Cerebellum (tissue), 4 donors: ENCODE measurements at places on chromosomes 3 and 15. TPM values are rescaled to one million over a fixed set of nuclear protein-coding genes. Genes with fewer than 3 reads are reported as not detected.

Gene NCEH1
- total RNA-seq, result 5.1 TPM

Gene PTX3
- total RNA-seq, result 4.7 TPM

Gene UPK1B
- total RNA-seq, result not detected

Gene EFCAB12
- 1.3 TPM for total RNA-seq

Gene CPNE9
- total RNA-seq, result 4.4 TPM

Gene ROBO1
- 116 TPM for total RNA-seq

Gene GABRA5
- 4.6 TPM for total RNA-seq

Gene FBXO40
- total RNA-seq, result not detected

DNA sequence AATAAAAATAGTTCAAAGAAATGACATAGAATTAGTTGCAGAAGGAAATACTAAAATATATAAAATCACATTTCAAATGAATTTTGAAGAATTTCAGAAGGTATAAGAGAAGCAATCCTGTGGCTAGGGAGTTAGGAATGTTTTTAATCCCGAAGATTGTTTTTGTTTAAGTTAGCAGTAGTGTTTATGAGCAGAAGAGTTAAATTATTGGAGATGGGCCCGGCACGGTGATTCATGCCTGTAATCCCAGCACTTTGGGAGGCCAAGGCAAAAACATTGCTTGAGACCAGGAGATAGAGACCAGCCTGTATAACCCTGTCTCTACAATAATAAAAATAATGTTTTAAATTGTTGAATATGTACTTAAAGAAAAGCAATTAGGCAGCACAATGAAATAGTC lies 432.5 kb downstream of the MFSD1 start:
- no peak for DNase-seq

DNA sequence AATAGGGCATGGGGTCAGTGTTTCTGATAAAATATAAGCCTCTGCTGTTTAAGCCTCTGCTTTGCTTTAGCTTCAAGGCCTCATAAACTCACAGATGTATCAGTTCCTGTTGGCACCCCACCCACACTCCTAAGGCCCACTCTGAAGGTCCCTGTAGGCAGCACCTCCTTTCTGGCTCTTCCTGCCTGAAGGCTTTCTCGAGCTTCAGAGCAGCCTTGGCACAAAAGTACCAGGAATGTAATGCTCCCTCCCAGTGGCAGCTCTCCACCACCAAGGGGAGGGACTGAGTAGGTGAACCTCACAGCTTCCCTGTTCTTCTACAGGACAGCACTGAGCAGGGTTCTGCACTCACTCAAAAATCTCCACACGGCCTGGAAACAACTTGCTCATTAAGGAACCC lies 102.2 kb downstream of the ABHD5 start:
- no peak for DNase-seq

DNA sequence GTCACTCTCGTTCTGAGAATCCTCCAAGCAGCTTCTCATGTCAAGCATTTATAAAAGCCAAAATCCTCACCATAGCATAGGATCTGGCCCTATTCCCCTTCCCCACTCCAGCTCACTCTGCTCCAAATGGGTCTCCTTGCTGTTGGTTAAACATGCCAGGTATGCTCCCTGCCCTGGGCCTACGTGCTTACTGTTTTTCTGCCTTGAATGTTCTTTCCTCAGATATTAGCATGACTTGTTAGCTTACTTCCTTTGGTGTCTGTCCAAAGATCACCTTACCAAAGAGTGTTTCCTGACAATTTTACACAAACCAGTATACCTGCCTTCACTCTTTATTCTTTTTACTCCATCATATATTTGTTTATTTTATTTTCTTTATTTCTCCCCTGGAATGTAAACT lies 33.1 kb upstream of the MYO5C start:
- no peak for DNase-seq

- DNase-seq, result no peak
These were observed 40.7 kb downstream of the C2CD4B start for GRCh38 chr15:62124176-62124972.

DNA sequence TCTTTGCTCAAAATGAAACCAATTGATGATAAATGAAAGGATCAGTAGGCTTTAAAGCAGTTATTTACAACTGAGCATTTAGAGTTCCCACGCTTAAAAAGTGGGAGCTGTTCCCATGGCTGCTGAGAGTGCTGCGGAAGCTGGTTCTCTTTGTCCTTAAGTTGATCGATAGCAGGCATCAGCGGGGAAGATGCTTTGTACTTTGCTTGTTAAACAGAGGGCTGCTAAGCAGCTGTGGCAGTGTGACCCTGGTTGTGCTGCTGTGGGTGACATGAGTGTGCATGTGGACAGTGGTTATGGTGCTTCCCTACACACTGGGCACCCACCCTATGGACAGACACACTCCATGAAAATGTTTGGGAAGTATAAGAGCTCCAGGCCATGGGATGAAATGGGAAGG lies 96.3 kb downstream of the PTPRG start:
- DNase-seq, result no peak

GRCh38 chr3:19213603-19214220 lies 65.4 kb downstream of the KCNH8 start:
- DNase-seq, result no peak

DNA sequence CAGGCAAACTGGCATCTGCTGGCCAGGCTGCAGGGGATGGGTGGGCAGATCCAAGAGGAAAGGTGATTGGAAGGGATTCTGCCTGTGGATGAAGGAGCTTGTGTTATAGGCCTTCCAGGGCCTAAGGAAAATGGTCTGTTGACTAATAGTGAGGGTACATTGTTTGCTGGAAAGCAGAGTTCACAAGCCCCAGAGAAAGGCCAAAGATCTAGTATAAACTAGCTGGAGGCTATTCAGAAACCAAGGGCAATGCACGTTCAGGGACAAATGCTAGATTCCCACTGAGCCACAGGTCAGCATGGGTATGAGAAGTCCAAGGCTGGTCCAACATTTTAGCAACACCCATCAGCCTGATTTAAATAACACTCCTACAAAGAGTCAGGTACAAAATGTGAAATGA lies 74.7 kb downstream of the FBN1 start:
- DNase-seq, result no peak

- no peak for DNase-seq
These were observed 2.6 kb upstream of the MDFIC2 start for GRCh38 chr3:70315021-70315420.

- peak; percentile 72 for DNase-seq
These were observed 6.5 kb upstream of the DNASE1L3 start for GRCh38 chr3:58217209-58217811.

DNA sequence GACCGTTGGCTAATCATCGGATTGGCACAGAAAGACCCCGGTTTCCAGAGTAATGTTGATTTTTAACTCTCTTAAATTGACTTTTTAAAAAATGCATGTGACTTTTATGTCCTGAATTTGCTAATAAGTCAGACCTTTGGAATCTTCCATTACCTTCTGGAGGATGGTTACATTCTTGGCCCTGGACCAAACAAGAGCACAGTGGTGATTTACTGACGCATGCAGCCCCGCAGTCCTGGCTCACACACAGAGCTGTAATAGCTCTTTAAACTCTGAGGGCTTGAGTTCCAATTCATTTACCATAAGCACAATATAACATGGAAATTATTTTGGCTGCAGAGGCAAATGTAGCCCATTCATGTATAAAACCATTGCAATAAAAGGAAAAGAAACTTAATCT lies 25.1 kb downstream of the SOX14 start:
- no peak for DNase-seq

DNA sequence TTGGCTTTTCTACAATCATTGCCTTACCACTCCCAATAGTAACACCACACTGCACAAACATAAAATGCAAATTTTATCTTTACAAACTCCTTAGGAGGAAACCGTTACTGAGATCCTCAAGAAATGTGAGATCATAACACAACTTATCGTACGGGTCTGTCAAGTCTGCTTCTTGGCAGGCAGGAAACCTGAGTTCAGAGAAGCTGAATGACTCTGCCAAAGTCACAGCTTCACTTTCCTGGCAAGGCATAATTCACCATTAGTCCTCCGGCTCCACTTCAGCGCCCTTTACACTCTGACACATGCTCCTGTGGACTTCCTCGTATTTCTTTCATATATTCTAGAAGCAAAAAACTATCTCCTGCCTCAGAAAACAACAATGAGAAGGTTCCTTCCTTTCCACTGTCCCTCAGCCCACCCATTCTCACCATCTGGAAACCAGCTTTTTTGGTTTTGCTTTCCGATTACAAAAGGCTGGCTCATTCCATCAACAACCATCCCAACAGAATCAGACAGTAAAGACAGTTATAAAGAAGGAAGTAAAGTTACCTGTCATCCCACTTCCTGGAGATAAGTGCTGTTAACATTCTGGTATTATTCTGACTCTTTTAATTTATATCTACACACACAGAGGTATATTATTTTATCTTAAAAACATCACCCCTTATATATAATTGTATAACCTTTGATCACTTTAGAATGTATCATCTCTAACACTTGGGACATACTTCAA lies 223.4 kb downstream of the STT3B start:
- no peak for DNase-seq

GRCh38 chr3:105195260-105195659 lies 171.4 kb upstream of the ALCAM start:
- DNase-seq, result no peak

DNA sequence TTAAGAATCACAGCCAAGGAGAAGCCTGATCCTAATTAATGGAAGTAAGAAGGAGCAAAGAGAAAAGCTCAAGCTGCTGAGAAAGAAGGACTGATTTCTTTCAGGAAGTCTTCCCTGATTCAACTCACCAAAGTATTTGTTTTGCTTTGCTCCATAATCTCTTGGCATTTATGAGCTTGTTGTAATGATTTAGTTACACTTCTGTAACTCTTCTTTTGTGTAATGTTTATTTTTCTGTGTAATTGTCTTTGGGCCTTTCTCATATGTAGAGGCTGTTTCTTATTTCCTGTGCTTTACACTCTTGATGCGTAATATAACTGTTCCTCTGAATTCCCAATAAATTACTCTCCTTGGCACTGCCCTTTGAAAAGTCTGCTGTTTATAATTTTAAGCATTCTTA lies 80.0 kb downstream of the COL6A5 start:
- DNase-seq, result no peak

GRCh38 chr15:90885432-90886290 lies 1.4 kb downstream of the FES start:
- peak; percentile 79 for DNase-seq

GRCh38 chr3:173870976-173871375 lies 473.4 kb downstream of the NLGN1 start:
- DNase-seq, result no peak

DNA sequence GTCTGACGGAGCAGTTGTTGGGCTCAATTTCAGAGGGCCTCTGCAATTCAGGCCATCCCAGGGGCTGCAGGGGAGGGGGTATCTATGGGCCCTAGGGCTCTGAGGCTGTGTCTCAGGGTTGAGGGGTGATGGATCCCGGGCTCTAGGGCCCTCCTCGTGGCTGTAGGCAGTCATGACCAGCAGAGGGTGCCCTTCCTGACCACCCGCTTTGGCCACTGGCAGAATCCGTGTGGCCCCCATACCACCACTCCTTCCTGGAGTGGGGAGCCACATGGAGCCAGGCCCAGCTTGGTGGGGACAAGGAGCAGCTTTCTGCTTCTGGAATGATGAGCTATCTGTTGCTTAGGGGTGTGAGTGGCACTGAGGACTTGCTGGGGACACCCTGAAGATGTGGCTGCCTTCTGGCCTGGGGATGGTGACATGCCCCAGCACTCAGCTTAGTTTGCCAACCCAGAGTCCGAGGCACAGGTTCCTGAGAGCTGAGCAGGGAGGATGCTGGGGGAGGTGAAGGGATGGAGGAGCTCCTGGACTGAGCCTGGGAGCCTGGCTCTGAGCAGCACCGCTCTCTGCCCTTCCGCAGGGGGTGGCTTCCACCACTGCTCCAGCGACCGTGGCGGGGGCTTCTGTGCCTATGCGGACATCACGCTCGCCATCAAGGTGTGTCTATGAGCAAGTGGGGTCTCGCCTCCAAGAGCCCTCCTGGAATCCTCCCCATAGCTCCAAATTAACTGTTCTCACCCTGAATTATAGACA lies 20.2 kb downstream of the HDAC11 start:
- no peak for DNase-seq

- peak; percentile 74 for DNase-seq
These were observed 7.1 kb downstream of the CELF6 start for GRCh38 chr15:72312605-72313447.

- peak; percentile 86 for DNase-seq
These were observed 21.9 kb downstream of the ABTB1 start for GRCh38 chr3:127694467-127695215.

DNA sequence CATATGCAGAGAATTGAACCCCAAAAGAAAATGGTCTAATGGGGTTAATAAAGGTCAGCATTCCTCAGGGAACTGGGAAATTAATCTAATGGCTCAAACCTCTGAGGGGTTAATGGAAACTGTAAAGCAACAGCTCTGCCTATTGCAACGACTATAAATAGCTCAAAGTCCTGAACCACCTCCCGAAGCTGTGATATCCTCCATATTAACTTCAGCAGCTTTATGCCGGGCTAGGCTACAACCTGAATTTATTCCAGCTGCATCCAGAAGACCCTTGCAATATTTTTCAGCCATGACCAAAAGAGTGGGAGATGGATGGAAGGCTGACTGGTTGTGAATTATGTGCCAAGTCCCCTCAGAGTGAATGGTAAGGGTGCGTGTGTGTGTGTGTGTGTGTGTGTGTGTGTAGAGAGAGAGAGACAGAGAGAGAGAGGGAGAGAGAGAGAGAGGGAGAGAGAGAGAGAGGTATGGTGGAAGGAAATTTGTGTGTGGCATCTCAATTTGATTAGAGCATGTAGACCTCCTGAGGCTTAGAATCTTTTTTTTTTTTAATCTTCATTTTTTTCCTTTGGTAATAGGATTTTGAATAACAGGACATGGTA lies 109.9 kb downstream of the PDCD6IP start:
- no peak for DNase-seq

GRCh38 chr15:99997112-99997651 lies 263.9 kb upstream of the LYSMD4 start:
- DNase-seq, result no peak

- no peak for DNase-seq
These were observed 17.6 kb upstream of the TM2D3 start for GRCh38 chr15:101669744-101670143.

GRCh38 chr3:135154186-135154585 lies 359.1 kb downstream of the EPHB1 start:
- no peak for DNase-seq

GRCh38 chr3:69219101-69219708 lies 96.8 kb upstream of the LMOD3 start:
- no peak for DNase-seq

GRCh38 chr15:45729141-45729540 lies 94.3 kb downstream of the SQOR start:
- DNase-seq, result no peak

DNA sequence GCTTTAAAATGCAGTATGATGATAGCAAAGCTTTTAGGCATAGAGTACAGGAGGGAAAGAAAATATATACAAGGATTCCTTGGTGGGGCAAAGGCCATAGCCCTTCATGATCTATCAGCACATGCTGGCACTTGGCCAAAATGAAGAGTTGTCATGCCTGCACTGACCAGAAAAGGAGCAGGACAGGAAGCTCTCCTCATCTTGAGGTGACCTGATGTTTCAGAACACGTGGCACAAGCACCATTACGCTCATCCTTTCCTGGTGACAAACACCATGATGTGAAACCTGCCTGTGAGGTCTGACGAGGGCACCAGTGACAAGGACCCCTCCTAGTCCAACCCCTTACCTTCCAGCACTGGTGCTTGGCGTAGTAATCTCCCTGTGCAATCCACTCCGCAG lies 77.9 kb upstream of the DCLK3 start:
- DNase-seq, result no peak
